ENCODE measurements at places on chromosomes 7 and 10.

DNA sequence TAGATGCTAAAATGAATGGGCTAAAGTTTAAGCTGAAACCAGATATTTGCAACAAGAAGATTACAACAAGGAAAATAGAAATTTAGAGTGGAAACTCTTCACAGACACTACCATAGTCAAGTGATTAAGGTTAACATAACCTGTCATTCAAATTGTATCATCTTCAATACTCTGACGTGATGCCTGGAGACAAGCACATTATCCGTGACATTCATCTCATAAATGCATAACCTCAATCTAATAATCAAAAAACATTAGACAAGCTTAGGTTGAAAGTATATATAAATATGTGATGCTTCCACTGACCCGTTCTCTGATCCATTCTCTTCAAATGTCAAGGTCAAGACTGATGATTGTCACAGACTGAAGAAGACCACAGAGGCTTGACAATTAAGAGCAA lies 263.8 kb upstream of the MEOX2 start:
- DNase-seq = no peak

DNA sequence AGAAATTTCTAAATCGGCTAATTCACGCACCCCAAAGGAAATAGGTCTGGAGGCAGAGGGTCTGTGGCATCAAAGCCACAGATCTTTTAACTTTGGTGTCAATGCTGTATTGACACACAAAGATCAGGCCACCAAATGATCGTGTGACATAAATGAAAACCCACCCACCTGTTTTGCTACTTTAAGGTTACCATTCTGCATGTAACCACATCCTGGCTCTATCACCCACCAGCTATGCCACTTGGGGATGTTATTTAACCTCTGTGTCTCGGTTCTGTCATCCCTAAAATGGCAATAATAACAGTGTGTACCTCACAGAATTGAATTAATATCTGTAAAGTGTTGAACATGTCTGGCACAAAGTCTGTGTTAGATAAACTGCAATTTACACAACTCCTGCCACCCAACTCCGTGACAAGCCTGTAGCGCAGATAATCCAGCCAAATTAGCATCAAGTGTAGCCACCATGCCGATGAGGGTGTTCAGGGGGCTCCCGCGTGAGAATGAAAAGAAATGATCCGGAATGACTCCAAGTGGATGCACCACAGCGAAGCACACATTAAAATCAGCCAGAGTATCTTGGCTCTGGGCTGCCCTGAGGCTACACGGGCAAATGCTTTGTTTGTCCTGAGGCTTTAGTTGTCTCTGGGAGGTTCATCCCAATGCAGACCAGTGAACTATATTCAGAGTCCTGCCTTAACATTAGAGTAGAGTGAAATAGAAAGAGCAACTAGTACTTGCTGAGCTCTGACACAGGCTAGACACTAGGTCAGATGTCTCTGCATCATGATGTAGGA lies 158.4 kb upstream of the NEBL start:
- DNase-seq = no peak

GRCh38 chr10:103448746-103449145 lies 3.4 kb downstream of the CALHM2 start:
- DNase-seq = no peak

- DNase-seq = no peak
Measured at GRCh38 chr10:121078036-121078435, 226.9 kb downstream of the WDR11 start.

DNA sequence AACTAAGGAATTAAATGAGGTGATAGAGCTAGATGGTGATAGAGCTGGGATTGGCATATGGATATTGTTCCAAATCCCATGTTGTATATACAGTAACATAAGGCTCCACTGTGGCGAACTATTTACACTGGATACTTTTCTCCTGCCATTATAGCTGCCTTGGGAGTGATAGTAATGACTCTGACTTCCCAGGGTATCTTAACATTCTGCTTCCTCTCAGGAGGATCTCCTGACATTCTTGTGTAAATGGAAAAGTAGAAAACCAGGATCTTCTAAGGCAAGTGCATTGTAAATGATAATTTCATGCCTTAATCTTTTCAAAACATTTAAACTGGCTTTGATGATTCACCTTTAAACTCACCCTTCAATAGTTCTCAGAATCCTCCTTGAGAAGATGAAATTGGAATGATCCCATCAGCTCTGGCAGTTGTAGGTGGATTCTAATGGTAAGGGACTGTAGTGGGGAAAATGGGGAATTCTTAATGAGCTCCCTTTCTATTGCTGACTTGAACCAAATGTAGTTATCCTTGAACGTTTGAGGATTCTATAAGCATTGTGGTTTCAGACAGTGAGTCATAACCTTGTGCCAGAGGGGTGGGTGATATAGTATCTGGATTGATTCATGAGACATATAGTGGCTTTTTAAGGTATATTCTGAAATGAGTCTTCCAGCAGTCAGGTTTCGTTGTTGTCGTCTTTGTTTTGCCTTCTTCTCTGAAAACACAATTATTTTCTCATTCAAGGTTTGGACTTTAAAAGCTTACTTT lies 450.0 kb downstream of the SUGCT start:
- no peak for DNase-seq

- DNase-seq = no peak
Measured at GRCh38 chr7:156121434-156121833, 309.2 kb upstream of the SHH start.

- no peak for DNase-seq
Measured at GRCh38 chr10:132891368-132891767, 51.0 kb downstream of the CFAP46 start.

DNA sequence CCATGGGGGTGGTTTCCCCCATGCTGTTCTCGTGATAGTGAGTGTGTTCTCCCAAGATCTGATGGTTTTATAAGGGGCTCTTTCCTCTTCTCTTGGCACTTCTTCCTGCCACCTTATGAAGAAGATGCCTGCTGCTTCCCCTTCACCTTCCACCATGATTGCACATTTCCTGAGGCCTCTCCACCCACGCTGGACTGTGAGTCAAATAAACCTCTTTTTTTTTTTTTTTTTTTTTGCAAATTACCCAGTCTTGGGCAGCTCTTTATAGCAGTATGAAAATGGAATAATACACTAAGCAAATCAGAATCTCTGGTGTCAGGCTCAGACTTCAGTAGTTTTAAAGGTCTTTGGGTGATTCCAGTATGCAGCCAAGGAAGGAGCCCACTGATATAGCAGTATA lies 28.2 kb downstream of the TAS2R41 start:
- DNase-seq = no peak

- DNase-seq = no peak
Measured at GRCh38 chr7:70645876-70646351, 486.0 kb upstream of the GALNT17 start.

GRCh38 chr7:18041191-18041590 lies 13.5 kb upstream of the PRPS1L1 start:
- DNase-seq = no peak
